ENCODE measurements at places on chromosomes 4 and X.

GRCh38 chrX:7133050-7133440 lies 14.5 kb upstream of the STS start:
- no peak for DNase-seq

DNA sequence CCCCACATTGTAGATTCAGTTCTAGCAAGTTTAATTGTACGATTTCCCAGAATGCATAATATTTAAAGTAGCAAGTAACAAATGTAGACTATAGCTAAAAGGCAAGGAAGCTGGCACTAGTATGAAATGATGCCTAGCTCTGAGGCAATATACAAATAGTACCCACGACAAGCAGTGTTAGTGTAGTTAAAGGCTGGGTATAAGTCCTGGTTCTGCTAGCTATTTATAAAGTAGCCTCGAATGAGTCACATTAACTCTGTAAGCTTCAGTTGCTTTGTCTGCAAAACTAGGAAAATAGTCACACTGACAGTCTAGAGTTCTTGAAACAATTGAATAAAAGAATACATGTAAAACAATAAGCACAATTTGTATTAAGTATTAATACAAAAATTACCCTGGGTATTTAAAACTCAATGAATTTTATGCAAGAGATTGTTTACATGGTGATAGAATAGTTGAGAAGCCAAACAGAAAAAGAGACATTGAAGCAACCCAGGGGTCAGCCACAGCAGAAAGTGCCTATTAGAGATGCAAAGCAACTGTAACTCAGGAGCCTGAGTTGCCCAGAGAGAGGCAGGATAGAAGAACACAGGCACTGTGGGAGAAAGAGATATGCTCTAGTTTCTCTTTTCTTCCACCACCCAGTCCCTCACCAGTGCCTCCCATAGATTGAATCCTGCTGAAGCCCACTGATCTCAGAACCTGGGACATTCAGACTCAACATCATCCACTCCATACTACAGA lies 949.0 kb downstream of the C4orf33 start:
- no peak for DNase-seq

- peak; percentile 44 for DNase-seq
These were observed 595.2 kb downstream of the MID1IP1 start for GRCh38 chrX:39396358-39396995.

DNA sequence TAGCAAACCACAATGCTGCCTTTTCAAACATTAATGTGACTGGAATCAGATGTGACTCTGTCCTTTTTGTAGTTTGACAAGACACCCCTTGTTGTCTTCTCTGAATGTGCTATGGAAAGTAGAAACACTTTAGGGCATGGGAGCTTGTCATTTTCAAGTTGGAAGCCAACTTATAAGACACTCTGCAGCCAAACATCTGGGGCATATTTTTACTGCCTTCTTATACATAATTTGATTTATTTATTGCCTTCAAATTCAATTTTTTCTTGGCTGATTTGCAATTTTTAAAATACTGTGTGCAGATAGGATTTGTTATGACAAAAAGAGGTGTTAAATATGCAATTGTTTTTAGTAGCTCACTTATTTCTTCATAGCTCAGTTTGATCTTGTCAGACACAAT lies 1002.0 kb upstream of the PCDH7 start:
- DNase-seq: no peak

DNA sequence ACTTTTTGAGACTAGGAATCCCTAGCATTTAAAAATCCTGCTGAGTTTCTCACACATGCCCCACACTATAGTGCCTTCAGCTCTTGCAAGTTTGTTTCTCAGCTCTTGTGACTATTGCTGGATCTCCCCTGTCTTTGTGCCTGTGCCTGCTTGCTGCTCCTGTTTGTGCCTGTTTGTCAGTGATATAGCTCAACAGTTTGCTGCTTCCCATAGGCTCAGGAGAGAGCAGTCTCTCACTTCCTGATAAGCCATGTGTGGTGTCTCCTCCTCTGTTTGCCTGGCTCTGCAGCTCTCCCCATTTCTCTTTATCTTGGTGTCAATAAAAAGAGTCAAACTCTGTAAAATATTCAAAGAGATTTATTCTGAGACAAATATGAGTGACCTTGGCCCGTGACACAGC lies 259.8 kb upstream of the CLNK start:
- DNase-seq: no peak

DNA sequence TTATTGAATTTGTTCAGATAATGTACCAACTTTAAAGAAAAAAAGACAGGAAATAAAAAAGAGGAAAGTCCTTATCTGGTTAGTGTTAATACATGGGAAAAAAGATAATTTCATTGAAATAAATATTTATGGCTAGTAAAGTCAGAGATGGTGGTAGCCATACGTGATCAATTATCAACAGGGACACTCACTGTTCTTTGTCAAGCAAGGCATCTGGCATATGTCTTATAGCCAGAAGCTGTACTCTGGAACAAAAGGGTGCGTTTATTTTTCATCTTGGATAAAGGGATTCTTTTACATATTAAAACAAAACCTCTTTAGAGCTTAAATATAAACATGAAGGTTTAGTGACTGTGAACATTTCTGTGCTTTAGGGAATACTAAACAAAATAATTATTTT lies 26.7 kb downstream of the HDX start:
- no peak for DNase-seq

DNA sequence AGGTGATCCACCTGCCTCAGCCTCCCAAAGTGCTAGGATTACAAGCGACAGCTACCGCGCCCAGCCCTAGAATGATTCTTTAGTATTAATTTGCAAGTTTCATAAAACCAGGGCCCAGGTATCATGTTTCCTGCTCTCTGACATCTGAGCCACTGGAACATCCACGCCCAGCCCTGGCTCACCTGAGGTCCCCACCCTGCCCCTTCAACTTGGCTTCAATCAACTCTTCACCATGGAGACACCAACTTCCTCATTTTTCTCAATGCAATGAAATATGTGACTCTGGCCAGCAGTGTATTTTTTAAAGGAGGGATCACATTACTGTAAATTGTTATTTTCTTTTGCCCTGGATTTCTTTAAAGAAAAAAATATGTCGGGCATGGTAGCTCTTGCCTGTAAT lies 3.9 kb downstream of the PRSS12 start:
- no peak for DNase-seq

DNA sequence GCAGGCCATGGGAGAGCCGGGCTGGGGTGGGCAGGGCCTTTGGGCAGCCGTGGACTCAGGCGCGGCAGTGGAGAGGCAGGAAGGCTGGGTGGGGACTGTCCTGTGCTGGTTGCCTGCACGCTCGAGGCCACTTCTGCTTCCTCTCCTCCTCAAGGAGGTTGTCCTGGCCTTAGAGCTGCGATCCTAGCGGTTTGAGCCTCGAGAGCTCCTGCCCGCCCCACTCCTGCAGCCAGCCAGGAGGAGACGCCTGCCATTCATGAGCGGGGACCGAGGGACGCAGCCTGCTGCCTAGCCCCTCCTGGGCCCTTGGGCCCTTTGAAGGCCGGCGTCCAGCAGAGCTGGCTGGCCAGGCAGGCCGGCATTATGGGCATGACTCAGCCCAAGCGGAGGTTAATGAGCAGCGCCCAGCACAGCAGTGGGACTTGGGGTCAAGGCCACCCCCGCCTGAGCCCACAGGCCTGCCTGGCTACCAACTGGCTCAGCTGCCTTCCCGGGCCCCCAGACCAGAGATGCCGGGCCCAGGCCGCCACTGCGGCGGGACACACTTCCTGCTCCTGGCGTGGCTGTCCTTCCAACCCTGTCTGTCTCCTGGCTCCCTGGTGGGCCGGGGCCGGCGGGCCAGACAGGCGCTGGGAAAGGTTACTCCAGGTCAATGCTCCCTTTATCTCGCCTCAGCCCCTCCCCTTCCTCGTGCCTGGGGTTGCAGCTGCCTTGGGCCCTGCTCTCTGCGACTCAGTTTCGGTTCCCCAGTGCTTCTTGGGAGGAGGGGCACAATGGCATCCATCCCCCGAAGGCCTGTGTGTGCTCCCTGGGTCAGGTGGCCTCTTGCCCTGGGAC lies 1.8 kb downstream of the ABCD1 start:
- peak; percentile 47 for DNase-seq

- DNase-seq: no peak
These were observed 3.2 kb upstream of the XKRX start for GRCh38 chrX:100931925-100932285.

GRCh38 chr4:189087971-189088370 lies 852.7 kb upstream of the FRG1 start:
- no peak for DNase-seq

DNA sequence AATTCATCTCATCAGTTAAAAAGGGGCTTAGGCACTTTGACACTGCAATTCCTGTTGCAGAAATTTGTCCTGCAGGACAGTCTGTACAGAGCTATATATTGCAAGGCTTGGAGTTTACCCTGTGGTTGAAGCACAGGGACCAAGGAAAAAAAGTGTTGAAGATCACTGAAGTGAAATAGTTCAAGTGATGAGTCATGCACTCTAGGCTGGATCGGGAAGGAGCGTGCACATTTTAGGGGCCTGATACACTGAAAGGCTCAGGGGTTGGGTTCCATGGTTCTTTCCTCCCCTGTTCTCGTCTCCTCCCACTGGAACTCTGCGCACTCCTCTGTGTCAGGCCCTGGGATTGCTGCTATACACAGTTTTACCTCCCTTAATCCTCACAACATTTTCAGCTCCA lies 104.9 kb upstream of the ARMCX2 start:
- DNase-seq: no peak

DNA sequence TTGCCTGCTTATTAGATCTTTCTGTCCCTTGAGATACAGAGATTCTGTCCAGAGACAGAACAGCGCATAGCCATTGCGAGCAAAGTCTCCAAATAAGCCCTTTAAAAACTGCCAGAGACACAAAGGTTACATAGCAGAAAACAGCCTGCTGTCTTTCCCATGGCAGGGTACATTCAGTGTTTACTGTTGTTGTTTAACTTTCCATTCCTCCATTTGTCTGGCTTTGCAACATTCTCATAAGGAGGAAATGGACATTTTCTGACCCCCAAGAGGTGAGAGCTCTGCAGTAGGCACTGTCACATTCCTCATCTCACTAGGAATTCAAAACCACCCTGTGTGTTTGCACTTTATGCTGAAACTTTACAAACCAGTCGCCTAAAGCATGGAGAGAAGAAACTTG lies 48.3 kb downstream of the PDE5A start:
- DNase-seq: no peak

DNA sequence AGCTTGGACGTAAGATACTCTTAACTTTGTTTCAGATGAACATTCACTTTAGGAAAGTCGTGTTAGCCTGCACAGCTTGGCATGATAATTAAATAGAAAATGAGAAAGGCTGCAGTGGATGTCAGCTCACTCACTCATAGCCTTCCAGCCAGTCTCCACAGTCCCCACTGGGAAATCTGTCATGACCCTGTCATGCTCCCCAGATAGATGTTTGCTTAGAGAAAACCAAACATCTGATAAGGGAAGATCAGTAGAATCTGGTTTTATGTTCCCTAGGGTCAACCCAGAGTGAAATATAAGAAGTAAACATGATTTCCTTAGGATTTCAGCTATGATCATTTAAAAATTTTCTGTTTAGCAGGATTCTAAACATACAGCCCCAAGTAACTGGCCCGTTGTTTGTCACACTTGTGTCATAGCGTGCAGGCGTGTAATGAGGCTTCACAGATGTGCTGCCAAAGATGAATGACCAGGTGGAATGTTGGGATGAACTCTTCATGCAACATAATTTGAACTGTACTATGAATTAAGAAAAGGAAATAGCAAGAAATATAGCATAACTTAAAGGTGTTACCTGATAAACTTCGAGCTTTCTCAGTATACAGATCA lies 180.1 kb downstream of the BANK1 start:
- DNase-seq: no peak
